Foreskin melanocyte (primary cell): ENCODE measurements at places on chromosomes 6 and 20.

GRCh38 chr6:142567461-142567860 lies 265.7 kb downstream of the ADGRG6 start:
- DNase-seq = no peak

GRCh38 chr20:59583428-59584277 lies 20.7 kb upstream of the PHACTR3 start:
- DNase-seq = no peak

- DNase-seq = no peak
Measured at GRCh38 chr6:25218346-25218745, 60.8 kb upstream of the CARMIL1 start.

DNA sequence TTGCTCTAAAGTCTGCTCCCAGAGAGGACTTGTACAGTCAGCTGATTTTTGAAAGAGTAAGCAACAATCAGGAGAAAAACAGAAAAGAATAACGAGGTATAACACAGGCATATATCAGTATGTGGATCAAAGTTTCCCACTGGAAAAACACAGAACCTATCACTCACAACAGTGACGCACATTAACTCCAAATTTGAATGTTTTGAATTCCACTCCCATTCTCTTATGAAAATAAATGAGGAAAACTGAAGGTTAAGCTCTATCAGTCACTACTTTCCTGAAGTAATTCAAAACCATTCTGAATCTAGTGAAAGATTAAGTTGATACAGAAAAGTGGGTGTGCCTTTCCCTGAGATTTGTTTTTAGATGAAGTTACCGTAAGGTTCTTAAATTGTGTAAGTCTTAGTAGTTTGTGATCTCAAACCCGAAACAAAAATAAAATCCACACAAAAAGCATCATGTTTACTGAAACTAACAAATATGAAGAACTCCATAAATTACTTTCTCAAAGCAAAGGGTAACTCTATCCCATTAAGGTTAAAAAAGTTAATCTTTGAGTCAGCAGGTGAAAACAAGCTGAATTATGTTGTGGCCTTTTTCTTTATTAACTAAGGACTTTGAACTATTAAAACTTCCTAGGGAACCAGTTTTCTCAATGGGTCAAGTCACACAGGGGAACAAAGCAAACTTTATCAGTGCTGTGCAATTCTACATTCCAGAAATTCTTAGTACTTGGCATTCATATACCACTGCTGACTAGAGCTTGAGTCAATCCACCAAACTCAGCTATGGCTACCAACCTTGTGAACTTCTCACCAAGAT lies 115.7 kb downstream of the OGFRL1 start:
- DNase-seq = peak; percentile 92

- DNase-seq = no peak
Measured at GRCh38 chr6:29014729-29015608, 9.9 kb upstream of the ZNF311 start.

- DNase-seq = no peak
Measured at GRCh38 chr20:36779656-36780025, 6.1 kb upstream of the DSN1 start.

GRCh38 chr6:150667977-150668716 lies 68.5 kb downstream of the PLEKHG1 start:
- peak; percentile 80 for DNase-seq

DNA sequence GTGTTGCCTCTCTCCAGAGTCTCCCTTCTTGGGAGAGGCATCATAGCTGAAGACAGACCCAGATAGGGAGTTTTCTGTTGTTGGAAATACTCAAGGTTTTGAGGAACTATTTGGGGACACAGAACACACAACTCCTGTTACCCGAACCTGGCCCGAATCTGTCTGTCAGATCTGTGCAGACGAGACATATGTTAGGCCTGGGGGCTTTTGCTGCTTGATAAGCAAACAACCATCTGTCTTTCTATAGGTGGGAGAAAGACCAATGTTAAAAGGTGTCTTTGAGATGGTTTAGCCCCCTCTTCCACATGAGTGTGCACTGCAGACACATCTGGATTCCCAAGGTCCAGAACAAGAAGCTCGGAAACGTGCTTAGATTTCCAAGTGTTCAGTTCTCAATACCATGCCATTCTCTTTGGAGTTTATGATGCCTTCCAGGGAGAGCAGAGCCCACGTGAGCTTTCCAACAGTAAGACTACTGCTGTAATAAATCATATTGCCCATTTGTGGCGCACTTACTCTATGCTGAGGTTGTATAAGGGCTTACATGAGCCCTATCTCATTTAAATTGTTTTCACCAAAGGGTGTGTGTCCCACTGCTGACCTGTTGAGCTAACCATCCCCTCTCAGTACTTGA lies 3.8 kb upstream of the STX16 start:
- peak; percentile 65 for DNase-seq

- no peak for DNase-seq
Measured at GRCh38 chr20:23587631-23588030, 18.1 kb downstream of the CST9 start.

DNA sequence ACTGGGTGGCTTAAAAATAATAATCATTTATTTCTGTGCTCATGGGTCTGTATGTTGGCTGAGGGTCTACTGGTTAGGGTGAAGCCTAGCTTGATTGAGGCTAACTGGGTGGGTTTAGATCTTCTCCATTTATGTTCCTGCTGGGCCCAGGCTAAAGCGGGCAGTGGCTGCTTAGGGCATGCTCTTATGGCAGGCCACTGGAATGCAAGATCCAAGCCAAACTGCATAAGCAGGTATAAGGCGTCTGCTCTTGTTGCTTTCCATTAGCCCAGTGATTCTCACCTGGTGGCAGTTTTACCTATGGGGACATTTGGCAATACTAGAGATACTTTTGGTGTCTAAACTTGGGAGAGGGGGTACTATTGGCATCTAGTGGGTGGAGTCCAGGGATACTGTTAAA lies 44.5 kb downstream of the QKI start:
- DNase-seq = no peak

DNA sequence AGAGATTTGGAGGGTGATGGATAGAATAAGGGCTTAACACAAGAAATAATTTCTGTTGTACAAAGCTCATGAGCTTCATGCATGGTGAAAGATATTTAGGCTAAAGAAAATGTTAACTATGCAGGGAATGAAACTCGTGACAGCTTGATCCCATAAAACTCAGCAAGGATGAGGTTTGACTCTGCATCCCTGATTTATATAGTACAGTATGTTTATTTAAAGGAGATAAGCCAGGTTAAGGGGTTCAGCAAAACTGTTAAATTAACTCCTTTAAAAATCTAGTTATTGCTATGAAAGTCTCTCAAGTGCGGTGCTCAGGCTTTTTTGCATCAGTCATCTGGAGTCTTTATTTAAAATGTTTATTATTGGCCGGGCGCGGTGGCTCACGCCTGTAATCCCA lies 326.4 kb downstream of the LAMA2 start:
- DNase-seq = no peak

- no peak for DNase-seq
Measured at GRCh38 chr6:22091424-22091948, 205.3 kb downstream of the PRL start.

DNA sequence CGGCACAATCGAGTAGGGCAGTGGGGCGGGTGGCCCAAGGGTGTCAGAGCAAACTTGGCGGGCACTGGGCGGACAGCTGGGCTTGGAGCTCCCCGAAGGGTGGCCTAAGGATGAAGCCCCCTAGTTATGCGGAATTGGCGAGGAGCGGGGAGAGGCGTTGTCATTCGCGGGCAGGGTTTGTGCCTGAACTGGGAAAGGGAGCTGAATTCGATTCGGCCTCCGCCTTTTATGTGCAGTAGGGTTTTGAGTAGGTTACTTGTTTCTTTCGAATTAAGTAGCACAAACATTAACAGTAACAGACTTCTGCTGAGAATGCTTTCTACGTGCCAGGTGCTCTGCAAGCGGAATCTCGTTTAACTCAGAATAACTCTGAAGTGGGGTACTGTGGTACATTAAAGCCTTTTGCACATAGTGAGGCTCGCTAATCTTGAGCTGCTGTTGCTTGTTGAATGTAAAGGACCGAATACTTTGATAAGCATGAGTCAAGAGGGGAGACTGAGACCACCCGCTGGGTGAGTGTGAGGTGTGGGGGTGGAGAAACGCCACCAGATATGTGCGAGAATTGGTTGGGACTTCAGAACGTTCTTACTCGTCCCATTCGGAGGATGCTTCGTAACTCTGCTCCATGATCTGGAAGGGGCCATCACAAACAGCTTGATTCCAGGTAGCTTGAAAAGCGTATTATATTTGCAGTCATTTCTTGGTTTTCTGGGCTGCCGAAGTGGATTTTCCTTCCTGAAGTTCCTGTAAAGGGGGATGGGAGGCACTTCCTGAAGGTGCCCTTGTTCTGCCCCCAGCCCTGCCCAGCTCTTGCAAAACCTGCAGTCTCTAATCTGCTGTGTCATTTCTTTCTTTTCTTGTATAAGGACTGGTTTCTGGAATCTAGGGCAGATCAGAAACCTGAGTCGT lies 833 bp downstream of the RAB5IF start:
- DNase-seq = no peak

DNA sequence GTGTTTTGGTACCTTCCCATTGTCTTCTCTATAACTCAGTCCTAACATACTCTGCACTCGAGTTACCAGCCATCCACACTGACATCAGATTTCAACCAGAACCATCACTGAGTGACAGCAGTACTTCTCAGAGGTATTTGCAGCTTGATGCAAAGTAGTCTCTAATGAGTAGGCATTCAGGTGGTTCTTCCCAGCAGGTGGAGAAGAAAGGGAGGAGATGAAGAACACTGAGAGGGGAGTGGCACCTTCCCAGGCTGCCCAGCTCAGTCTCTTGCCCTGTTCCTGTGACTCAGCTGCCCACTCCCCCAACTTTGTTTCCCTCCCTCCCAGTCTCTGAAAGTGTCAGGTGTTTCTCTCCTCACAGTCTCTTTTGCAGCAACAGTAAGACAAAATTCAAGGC lies 38.7 kb upstream of the SMIM28 start:
- DNase-seq = no peak

DNA sequence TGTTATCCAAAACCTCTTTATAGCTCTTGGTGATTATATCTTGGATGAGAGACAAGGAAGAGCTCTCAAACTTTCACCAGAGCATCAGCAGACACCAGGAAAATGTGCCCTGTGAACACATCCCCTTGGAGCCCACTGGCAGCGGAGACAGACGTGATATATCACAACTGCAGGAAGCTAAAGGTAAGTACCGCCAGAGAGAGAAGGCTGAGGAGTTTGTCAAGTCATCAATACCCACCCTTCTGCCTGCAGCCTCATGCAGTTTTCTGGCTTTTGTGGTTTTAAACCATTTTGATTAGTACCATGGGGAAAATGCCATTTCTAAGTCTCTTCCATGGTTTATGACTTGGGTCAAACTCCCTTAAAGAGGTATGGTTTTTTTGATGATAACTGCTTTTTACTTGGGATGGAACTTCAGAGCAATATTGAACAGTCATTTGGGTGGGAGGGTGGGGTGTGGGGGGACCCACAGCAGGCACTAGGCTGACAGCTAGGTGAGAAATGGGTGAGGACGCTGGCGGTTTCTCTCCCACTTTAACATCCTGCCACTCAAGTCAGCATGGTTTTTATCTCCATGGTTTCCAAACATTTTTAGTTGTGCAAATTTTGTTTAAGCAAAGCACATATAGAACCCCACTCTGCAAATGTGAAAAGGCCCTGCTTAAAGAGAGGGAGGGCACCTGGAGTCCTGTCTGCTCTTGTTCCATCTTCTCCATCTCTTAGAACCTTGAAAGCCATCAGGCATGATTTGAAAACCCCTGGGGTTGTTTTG lies 108.4 kb downstream of the SCML4 start:
- DNase-seq = no peak

DNA sequence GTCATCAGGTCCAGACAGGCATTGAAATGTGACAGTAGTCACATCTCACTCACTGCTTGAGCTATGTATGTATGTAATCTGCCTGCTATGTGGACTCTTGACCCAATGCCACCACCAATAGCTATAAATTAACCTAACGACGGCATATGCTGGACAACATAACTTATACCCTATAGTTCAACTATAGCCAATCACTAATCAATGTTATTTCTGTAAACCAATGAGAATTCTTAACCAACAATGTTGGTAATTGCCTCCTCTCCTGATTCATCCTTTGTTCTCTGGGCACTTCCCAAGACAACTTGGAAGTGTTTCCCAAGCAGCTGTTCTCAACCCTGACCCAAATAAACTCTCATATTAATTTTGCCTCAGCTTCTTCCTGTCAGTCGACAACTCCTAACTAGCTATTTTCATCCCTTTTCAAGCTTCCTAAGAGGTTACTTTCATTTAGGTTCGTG lies 24.1 kb upstream of the SERPINB1 start:
- DNase-seq = no peak

- no peak for DNase-seq
Measured at GRCh38 chr20:34262488-34263288, 21.5 kb downstream of the ASIP start.

DNA sequence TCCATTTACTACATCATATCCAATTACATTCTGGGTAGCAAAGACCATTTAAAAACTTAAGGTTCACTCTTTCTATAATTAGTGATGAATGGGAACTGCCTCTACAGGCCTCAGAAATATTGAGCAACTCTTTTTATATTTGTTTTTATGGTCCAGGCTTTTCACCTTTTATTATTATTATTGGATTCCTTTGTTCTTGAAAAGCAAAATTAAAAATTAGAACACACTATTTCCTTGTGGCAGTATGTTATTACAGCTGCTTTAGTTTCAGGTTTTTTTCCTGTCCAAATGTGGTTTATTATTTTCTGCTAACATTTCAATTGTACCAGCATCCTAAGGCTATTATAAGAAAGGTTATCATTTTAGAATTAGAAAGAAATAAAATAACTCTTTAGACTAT lies 150.1 kb downstream of the FARS2 start:
- DNase-seq = no peak

DNA sequence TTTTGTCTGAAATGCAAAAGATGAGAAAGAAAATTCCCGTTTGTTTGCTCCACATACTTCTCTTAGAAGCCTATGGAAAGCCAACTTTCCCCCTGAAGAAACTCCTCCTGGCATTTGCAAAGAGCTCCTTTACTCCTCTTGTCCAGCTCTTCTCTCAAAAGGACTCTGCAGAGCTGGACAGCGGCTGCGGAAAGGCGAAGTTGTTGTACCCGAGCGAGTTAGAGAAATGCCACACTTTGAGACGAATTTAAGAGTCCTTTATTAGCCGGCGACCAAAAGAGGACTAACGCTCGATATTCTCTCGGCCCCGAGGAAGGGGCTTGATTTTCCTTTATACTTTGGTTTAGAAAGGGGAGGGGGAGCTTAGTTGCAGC lies 157.8 kb downstream of the TRIM27 start:
- no peak for DNase-seq

- DNase-seq = peak; percentile 11
Measured at GRCh38 chr20:54535033-54535432, 59.6 kb downstream of the DOK5 start.
